ENCODE measurements at places on chromosomes 5 and 9.

GRCh38 chr5:32505756-32506155 is 61.2 kb upstream of the ZFR start:
- DNase-seq = no peak

- DNase-seq = no peak
Measured at GRCh38 chr5:170511551-170512258, 7.9 kb downstream of the KCNIP1 start.

GRCh38 chr5:39624890-39625289 is 200.1 kb upstream of the DAB2 start:
- no peak for DNase-seq

- no peak for DNase-seq
Measured at GRCh38 chr5:81428861-81429260, 34.9 kb upstream of the ACOT12 start.

GRCh38 chr5:141521244-141521781 is 32.4 kb downstream of the PCDHGC5 start:
- DNase-seq = no peak

DNA sequence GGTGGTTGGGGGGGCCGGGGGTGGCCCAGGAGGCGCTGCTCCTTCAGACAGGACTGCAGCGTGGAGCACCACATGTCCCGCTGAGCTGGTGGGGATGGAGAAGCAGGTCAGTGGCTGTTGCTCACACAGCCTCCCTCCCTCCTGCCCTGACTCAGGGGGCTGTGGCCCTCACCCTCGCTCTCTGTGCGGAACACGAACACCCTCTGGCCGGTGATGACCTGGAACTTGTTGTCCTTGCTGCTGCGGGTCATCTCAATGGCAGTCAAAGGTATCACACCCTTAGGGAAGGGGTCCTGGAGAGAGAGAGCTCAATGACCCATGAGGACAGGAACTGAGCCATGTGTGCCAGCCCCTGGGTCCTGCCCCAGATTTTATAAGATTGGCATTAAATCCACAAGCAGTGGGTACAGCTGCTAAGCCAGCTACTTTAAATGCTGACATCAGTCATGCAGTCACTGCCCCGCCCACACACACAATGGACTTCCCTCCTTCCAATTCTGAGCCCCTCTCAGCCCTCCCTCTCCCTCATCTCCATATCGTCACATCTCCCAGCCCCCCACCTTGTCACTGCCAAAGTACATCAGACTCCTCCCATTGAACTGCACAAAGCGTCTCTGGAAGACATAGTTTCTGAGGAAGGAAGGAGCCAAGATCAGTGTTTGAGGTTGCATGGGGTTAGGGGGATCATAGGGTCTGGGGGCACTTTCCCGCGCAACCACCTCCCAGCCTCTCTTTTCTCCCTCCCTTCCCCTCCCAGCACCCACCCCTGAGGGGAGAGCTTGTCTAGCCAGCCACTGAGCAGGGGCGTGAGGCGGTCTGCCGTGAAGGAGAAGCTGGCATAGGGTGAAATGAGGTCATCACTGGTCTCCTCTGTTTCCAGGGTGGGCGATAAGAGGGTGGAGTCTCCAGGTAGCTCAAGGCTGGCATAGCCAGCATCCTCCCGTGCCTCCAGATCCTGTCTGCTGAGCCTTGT is 8.9 kb downstream of the ARAP3 start:
- DNase-seq = no peak

GRCh38 chr9:83557317-83557716 is 19.1 kb upstream of the FRMD3 start:
- no peak for DNase-seq

DNA sequence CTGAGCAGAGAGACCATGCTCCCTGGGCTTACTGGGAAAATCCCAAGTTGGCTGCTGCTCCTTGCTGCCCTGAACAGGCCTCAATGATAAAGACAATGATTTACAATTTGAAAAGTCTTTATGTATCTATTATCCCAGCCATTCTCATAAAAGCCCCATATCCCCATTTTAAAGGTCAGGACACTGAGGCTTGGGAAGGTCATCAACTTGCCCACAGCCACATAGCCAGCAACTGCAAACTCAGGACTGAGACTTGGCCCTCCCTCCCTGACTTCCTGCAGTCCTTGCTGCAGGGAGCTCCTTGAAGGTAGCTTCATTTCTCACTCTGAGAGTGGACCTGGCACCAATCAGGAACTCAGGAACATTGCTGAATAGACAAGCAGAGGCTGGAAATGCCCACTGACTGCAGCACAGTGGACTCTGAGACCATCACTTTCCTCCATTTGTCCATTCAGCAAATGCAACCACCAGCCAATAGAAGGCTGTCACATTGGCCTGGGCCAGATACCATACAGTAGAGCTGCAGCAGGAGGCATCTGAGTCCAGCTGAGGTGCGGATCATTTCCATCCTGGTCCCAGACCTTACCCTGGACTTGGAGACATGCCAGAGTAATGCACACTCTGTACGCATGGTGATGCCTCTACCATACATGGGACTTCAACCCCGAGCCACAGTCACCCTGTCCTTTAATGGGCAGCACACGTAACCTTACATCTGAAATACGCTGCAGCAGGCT is 18.3 kb downstream of the TNIP1 start:
- DNase-seq = no peak

- DNase-seq = no peak
Measured at GRCh38 chr9:13109781-13110180, 169.7 kb downstream of the MPDZ start.

- no peak for DNase-seq
Measured at GRCh38 chr9:118129541-118129940, 425.3 kb downstream of the TLR4 start.

GRCh38 chr5:145723516-145723915 is 111.6 kb downstream of the PRELID2 start:
- no peak for DNase-seq

GRCh38 chr5:77987331-77987730 is 211.2 kb upstream of the TBCA start:
- DNase-seq = no peak

DNA sequence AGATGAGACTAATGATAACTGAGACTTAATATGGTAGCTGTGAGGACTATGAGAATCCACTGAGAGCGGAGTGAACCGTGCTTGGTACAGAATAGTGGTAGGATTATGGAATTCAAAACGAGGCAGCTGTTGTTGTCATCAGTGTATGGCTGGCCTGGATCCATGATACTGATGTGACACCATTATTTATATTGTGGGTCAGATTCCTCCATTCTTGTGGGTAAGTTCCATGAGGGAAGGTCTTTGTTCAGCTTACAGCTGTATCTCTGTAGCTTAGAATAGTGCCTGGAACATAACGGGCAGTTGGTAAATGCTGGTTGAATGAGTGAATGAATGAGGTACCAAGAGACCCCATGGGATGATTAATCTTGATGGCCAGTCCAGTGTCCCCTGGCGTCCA is 61.8 kb downstream of the ACER2 start:
- DNase-seq = no peak

DNA sequence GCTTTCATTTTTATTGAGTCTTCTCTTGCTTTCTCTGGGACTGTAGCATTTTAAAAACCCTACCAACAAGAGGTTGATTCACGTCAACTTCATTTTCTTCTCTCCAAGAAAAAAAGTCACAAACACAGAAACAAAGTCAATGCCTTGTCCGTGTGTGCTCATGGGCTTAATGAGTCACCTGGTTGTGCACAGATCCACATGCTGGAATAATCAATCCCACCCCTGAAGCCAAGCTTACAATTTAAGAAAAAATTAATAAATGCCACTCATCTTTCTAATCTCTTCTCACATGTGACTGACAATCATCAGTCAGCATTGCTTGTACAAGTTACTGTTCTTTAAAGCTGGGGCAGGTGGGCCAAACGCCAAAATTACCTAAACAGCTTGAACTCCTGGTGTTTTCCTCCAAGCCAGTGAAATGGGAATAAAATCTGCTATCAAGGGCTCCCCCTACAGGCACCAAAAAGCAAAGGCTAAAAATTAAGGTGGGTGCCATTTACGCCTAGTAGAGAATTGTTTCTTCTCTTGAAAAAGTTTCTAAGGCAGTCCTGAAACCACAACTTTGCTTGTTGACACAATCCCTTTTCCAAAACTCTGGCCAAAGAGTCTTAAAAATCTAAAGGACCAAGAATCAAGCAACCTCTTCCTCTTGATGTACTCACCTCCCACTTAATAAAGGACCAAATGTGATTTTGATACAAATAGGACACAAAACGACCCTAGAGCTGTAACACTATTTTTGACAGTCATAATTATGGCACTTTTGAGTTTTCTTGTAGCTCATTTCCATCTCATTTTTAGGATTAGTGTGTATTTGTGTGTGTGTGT is 21.3 kb downstream of the TRMO start:
- DNase-seq = no peak

DNA sequence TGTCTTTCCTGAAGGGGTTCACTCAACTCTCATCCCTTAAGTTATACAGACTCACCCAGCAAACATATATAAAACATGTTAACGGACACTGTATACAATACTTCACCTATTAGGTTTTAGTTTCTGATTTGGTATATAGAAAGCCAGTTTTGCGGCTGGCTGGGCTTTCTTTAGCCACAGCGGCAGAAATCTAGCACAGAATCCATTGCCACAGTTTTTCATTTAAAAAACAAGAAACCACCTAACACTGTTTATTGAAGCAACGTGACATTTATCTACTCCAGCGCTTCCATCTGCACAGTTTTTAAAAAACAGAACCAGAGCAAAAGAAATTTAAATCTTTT is 67.3 kb downstream of the SNX30 start:
- DNase-seq = no peak

GRCh38 chr5:38796742-38797108 is 49.1 kb upstream of the OSMR start:
- DNase-seq = no peak

DNA sequence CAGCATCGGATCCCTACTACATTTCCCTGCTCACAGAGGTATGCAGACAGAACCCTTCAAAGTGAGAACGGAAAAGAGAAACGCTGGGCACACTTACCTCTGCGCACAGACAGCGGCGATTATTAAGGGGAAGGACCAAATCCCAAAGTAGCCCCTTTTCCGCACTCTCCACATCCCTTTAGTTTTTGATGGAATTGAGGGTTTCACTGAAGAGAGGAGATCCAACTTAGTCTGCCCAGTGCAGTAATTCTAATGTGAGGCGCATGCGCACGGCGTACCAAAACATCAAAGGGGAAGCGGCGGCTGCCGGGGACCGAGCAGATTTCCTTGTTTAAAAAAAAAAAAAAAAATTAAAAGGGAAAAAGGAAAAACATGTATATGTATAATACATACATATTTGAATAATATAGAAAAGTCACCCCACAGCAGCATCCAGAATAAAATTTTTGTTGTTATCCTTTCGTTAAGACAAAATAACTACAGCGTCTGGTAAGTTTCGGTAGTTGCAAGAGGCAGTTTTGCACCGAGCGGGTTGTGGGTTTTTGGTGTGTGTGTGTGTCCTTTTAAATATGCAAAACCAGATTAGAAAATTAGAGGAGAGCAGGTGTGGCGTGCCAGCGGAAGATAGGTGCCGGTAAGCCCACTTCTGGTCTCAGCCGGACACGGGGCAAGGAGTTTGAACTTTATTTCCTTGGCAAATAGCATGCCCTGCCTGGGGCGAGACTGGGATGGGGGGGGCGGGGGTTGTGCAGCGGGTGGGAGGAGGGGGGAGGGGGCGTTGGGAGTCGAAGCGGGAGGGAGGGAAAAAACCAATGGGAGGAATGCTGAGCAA is at the start of gene GABRB2:
GABRB2 (minus strand) TSS at position 256 of the 832 bp plus-strand sequence; CDS start at position 174, 82 bp downstream.
- DNase-seq = no peak

DNA sequence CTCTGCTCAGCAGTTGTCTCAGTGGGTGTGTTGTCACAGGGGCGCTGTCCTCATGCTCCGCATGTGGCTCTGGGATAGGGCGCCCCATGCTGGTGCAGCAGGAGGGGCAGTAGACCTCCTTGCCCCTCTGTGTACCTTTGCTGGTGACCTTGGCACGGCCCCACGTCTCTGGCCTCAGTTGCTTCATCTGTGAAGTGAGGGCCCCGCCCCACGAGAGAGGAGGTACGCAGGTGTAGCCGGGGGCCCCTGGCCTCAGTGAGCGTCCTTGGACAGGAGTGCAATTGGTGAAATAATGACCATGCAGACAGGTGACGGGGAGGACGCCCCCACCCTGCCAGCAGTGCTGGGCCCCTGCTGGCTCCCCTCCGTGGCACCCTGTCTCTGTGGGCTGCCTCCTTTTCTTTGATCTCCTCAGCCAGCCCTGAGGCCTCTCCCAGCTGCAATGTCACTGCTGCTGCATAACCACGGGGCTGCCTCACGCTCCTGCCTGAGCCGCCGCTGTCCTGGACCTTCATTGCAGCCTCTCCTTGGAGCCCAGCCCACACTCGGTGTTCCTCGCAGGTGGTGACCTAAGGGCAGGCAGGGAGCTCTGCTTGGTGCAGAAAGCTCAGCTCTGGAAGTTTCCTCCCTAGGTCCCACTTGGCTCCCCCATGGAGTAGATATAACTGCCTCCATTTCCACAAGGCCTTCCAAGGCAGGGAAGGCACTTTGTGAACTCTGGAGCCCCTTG is 57.3 kb downstream of the PHF2 start:
- no peak for DNase-seq

DNA sequence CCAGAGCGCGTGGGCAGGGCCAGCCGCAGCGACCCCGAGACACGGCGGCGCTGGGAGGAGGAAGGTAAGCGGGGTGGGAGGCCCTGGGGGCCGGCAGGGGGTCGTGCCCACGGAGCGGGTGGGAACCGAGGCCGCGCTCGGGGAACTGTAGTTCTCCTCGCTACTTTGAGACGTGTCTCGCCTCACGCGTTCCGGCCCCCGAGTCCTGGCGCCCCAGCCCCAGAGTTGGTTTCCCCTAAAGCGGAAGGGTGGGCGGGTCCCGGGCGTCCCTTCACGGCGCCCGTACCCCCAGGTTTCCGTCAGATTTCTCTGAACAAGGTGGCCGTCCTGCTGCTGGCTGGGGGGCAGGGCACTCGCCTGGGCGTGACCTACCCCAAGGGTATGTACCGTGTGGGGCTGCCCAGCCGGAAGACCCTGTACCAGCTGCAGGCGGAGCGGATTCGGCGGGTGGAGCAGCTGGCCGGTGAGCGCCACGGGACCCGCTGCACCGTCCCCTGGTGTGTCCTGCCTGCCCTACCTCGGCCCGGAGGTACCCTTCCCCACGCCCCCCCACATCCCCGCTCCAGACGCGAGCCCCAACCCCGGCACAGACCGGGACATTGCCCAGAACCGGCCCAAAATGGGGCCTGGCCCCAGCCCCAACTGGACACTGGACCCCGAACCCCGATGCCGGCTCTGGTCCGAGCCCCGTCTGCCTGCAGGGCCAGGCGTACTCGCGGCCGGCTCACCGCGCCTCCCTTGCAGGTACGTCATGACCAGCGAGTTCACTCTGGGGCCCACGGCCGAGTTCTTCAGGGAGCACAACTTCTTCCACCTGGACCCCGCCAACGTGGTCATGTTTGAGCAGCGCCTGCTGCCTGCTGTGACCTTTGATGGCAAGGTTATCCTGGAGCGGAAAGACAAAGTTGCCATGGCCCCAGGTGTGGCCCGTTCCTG is 709 bp downstream of the UAP1L1 start:
- peak; percentile 15 for DNase-seq

DNA sequence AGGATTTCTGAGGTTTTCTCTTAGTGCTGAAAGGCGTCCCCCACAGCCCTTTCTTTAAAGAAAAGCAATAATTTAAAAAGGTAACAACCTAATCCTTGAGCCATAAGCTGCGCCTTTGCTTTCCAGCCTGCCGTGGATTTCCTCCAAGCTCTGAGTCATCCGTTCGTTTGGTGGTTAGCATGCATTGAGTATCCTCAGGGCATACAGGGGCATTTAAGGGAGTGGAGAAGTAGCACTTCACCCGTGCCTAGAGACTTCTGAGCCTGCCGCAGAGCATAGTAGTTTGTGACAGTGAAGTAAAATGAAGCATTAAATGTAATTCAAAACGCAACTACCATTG is 892 bp upstream of the TNC start:
- no peak for DNase-seq

- no peak for DNase-seq
Measured at GRCh38 chr9:96031366-96031824, 155.9 kb downstream of the ERCC6L2 start.

GRCh38 chr5:11483630-11484029 is 420.6 kb downstream of the CTNND2 start:
- DNase-seq = no peak

Data from stimulated activated CD4-positive, alpha-beta T cell treated with anti-CD3 and anti-CD28 coated beads, Interleukin-15, amount 100 ng/mL, for 1 hour (primary cell).